ENCODE measurements at places on chromosomes 11 and 22.

- no peak for DNase-seq
Observed at GRCh38 chr11:8908099-8908498, 2.9 kb upstream of the AKIP1 start.

- DNase-seq = no peak
Observed at GRCh38 chr11:35794333-35794732, 131.8 kb downstream of the TRIM44 start.

DNA sequence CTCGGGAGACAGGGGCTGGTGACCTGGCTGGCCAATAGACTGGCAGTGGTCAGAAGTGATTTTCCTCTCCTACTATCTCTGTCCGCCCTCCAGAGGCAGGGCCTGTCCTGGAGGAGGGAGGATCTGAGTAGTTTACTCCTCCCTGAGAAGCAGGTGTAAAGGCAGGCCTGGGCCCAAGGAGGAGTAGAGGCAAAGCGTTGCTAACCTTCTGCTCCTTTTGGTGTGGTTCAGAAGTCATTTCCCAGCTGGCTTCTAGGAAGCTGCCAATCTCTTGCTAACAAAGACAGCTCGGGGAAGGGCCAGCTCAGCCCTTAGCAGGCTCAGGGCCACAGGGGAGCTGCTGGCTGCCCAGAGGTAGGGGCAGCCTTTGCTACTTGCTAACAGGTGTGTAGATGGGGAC is 151.1 kb upstream of the NECTIN1 start:
- DNase-seq = no peak

GRCh38 chr11:14041040-14041439 is 78.5 kb downstream of the SPON1 start:
- no peak for DNase-seq

DNA sequence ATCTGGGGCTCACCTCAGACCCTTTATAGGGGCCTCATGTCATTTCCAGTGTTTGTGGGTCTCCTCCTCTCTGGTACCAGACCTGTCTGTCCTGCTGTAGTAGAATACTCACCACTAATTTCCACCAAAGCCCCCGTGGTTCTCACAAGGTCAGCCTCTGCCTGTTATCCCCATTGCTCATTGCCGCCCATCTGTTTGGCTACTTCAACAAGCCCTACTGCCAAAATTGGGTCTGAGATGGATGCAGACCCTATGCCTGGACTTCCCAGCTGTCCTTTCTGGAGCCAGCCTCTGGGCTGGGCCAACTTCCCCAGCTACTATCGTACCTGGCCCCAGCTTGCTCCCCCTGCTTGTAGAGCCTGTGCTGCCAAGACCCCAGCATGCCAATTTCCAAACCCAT is 152.1 kb upstream of the ISX start:
- no peak for DNase-seq

- DNase-seq = no peak
Observed at GRCh38 chr22:46454504-46455269, 82.7 kb downstream of the CELSR1 start.

DNA sequence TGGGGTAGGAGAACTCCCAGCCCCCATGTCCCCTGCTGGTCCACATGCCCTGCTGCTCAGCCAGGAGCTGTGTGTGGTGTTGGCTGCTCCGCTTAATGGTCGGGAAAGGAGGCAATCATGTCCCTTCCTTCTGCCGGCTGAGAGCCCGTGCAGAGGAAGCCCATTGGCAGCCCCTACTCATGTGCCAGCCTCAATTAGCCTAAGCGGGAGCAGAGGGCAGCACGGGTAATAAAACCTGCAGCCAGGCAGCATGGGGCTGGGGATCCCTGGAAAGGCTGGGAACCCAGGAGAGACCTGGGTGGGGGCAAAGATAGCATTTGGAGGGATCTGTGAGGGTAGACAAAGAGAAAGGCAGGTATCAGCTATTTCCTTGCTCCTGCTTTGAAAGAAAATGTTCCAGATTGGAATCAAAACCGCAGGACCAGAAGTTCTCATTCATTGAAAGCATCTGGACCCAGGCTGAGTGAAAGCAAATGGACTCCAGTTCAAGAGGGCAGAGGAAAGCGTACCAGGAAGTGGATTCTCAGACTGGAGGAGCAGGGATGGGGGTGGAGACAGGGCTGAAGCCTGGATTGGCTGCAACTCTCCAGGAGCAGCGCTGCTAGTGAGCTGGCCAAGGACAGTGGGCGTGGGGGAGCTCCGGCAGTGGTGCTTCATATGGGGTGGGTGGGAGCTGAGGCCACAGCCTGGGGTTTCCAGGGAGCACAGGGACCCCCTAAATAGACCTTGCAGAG is 103.4 kb upstream of the NECTIN1 start:
- no peak for DNase-seq

DNA sequence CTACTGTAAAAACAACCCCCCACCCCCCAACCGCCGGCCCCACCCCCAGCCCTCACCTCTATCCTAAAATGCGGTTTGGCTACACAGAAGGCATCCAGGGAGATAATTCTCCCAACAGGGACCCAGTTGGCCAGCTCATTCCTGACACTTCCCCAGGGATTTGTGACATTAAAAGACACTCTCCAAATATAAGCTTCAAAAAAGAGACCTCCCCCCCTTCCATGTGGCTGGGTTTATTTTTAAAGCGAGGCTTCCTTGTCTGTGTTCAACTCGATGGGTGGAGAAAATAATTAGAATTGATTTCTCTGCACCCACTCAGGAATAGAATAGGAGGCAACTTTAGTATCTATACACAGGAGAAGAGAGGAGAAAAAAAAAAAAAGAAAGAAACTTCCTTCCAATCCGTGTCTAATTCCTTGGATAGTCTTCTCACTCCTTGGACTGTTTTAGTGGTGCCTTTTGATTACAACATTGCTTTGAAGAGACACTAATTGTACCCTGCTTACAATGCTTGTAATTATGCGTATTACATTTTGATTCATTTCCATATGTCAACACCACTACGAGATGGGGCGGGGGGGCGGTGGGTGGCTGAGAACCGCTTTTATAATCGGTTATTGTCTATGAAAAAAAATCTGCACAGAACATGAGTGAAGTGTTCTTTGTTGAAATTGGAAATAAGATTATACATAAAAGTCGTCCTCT is 500.4 kb downstream of the MIAT start:
- no peak for DNase-seq

DNA sequence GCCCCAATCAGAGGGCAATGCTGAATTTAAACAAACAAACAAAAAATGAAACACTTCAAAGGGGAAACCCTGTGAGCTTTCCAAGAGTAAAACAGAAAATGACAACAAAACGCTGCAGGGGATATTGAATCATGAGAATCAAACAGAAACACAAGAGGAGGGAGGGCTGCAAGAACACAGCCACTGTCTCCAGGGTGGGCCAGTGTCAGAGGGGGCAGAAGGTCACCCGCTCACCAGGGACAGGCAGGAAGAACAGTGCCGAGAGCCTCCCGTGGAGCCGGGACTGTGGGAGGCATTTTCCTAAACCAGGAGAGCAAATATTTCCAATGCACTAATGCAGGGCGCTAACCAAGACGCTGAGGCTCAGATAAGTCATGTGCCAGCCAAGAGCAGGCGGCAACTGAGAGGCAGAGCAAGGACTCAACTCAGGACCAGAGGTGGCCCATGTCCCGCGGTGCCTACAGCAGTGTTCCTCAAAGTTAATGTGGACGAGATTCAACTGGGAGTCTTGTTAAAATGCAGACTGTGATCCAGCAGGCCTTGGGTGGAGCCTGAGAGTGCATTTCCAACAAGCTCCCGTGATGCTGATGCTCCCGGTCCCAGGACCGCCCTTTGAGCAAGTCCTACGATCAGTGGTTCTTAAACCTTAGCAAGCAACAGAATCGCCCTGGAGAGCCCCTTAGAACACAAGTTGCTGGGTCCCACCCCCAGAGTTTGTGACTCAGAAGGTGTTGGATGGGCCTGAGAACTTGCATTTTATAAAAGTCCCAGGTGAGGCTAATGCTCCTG is 197.2 kb downstream of the TENM4 start:
- DNase-seq = no peak

GRCh38 chr11:113562981-113563461 is 87.8 kb upstream of the DRD2 start:
- no peak for DNase-seq

DNA sequence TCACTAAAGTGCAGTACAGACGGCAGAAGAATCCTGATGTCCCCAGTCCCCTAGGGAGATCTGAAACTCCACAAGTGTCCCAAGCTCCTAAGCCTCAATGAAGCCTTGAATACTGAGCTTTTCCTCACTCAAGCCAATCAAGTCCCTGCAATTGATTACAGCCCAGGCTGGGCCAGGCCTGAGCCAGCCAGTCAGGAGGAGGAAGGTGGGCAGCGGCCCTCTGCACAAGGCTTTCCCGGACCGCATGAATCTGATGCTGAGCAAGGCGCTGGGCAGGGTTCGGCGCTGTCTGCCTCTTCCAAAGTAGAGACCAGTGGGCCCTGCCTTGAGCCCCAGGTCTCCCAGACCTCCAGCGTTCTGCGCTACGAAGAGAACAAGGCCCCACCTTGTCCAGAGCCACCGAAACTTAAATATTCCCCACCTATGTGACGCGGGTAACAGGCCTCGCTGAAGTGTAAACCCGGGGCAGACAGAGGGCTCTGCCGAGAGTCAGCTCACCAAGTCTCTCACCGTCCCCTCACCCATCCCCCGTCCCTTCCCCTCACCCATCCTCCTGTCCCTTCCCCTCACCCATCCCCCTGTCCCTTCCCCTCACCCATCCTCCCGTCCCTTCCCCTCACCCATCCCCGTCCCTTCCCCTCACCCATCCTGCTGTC is 63.2 kb downstream of the SCUBE1 start:
- DNase-seq = no peak

DNA sequence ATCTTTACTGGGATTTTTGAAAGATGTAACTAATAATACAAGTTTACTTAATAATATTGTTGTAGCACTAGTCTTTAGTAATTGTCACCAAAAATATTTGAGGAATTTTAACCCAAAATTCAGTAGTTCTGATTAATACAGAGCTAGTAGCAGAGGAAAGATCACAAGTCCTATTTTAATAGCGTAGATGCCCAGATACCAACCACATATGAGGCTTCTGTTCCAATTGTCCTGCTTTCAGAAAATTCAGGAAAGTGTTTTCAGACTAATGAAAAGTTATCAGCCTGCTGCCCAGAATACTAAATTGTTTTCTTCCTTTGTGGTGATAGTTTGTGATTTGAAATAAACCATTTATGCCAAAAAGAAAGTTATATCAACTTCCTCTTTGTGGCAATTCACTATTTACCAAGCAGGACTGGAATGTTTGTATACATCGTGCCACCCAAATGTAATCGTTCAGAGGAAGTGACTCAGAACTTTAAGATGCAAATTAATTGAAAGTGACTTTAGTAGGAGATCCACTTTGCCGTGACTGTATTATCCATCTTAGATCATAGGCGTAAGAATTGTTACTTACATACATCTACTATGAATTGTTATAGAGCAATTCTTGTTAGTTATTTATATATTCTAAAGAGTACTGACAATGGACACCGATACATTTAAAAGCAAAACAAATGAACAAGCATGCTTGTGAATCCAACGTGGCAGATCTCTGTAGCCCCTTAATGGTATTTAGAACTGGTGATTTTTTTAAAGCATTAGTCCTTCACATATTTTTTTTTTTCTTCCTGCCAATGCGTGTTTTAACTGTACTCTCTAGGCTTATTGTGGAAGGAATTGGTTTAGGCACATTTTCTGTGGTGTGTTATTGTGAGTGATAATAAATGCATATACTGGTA is 231.0 kb downstream of the DDX10 start:
- no peak for DNase-seq

GRCh38 chr22:19174106-19175025 is 4.2 kb downstream of the SLC25A1 start:
- no peak for DNase-seq

DNA sequence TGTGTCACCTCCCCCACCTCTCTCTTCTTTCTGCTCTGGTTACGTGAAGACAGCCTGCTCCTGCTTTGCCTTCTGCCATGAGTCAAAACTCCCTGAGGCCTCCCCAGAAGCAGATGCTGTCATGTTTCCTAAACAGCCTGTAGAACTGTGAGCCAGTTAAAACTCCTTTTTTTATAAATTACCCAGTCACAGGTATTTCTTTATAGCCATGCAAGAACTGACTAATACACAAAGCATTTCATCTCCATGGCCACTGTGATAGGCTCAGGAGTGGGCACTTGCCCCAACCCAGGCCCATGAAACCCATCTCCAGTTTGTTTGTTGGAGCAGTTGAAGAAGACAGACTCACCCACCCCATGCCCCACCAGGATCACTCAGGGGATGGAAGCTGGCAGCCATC is 253.3 kb upstream of the ISX start:
- no peak for DNase-seq

DNA sequence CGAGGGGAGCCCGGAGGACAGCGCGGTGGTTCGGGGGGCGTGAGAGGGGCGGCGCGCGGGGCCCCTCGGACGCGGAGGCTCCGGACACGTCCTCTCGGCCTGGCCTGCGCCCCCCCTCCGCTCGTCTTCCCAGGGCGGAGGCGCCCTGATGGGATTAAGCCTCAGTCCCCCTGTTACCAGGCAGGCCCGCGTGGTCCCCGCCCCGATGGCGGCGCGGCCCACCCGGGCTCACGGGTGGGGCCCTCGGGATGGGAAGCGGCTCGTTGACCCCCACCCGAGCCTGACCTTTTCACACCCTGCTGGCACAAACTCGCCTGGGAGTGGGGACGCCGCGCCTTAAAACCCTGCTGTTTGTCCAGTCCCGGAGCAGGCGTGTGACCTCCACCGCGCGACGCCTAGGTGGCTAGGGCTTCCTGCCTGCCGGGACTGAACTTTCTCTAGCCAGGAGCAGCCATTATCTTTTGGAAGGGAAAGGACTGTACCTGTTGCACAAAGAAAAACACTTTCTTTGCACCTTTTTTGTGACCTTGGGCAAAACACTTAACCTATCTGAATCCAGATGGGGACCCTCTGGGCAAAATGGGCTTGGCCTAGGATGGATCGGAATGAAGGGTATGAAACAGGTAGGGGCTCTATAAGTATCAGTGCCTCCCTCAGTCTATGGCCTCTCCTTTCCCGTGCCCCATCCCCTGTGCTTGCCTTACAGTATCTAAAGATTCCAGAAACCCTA is 1.0 kb downstream of the KIAA1671 start:
- no peak for DNase-seq

GRCh38 chr11:86492370-86493010 is 117.8 kb downstream of the CCDC81 start:
- DNase-seq = no peak

GRCh38 chr11:95884802-95885201 is 39.1 kb downstream of the MTMR2 start:
- DNase-seq = no peak

GRCh38 chr11:35127619-35128018 is 11.4 kb upstream of the CD44 start:
- no peak for DNase-seq

- DNase-seq = no peak
Observed at GRCh38 chr11:74370123-74370522, 28.1 kb downstream of the PGM2L1 start.

GRCh38 chr22:32668254-32669094 is 133.0 kb upstream of the TIMP3 start:
- no peak for DNase-seq

- DNase-seq = peak; percentile 77
Observed at GRCh38 chr11:59615120-59615636, 396 bp downstream of the OSBP start.
